ENCODE measurements at places on chromosomes 11 and 22.

DNA sequence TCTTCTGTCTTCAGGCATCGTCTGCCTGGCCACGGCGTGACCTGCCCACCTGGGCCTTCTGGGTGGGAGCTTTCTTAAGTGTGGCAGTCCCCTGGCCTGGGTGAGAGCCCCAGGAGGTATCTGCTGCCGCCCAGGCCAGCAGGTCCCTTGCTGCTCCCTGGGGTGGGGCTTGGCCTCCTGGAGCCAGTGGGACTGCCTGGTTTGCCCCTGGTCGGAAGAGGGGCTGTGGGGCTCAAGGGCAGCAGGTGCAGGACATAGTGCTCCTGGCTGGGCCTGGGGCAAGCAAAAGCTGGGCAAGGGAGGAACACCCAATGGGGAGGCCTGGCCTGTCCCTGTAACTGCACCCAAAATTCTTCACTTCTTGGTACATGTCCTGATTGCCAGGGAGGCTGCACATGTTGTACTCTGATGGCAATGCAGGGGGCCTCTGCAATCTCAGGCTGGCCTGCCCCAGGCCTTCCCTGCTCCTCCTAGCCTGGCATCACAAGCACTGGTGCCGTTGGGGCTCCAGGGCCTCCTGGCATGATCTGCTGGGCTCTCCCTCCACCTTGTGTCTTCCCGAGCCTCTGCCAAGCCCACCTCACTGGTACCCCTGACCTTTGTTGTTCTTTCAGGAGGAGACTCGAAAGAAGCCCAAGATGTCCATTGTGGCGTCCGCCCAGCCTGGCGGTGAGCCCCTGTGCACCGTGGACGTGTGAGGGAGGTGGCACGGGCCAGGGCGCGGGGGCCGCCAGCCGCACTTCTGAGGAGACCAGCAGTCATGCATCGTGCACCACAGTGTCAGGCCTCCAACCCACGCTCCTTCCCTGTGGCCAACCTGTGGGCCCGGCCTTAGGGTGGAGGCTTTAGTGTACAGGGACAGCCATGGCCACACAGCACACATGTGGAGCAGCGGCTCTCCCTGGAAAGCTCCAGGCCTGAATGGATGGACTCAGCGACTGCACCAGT lies 6.2 kb upstream of the RANBP1 start:
- no peak for DNase-seq

DNA sequence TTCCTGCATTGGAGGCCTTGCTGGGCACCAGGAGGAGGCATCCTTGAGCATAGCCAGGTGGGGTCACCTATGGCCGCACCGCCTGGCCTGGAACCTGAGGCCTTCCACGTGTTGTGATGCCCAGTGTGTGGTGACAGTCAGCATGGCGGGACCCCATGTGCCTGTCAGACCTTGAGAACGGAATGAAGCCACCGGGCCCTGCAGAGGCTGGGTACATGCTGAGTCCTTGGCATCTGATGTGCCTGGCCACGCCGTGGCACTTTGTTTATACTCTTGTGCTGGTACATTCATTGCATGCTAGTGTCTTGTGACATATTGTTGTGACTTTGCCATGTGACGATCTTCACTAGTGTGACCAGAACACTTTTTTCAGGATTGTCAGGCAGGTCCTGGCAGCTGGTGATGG lies 8.5 kb upstream of the MYO7A start:
- DNase-seq, result no peak

GRCh38 chr22:18991138-18991432 lies 55.0 kb upstream of the PRODH start:
- DNase-seq, result no peak

GRCh38 chr11:74278103-74278502 lies 33.3 kb downstream of the P4HA3 start:
- no peak for DNase-seq

DNA sequence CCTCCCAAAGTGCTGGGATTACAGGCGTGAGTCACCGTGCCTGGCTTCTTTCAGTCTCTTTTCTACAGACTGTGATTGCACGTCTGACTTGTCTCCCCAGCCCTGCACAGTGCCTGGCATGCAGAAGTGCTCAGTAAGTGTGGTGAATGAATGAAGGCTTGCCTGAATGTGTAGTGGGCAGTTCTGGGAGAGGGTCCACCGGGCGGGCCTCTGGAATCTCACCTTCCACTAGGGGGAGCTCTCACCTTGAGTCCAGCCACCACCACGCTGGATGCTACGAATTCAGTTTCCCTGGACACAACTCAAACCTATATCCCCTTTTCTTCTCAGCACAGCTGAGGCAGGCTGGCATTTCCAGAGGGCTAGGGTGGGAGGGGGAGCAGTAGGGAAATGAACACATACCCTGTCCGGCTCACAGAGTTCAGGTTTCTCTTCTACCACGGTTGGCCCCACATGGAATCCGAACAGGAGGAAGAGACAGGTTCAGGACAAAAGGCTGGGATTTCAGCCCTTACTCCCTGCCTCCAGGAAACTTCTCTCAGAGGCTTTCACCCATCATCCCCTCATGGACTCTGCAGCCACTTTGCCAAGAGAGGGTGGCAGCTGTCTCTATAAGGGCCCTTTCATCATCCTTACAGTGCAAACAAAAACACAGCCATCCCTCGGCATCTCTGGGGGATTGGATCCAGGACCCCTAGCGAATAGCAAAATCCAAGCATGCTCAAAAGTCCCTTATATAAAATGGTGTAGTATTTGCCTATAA lies 86.8 kb downstream of the NECTIN1 start:
- DNase-seq, result peak; percentile 52

DNA sequence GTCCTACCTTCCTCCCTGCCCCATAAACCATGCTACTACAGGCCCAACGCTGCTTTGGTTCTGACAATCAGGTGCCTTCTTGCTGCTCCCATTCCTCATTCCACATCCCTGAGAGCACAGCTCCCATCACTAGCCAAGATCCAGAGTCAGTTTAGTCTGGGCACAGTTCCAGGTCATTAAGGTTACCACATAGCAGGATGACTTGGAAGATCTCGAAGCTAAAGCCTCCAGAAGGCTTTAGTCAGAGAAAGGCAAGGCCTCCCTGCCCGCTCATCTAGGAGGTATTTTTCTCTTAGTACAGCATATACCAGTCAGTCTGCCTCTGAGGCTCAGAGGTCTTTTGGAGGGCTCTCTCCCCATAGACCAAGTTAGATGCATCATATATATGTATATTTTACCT lies 30.3 kb downstream of the TRIM66 start:
- DNase-seq, result no peak

DNA sequence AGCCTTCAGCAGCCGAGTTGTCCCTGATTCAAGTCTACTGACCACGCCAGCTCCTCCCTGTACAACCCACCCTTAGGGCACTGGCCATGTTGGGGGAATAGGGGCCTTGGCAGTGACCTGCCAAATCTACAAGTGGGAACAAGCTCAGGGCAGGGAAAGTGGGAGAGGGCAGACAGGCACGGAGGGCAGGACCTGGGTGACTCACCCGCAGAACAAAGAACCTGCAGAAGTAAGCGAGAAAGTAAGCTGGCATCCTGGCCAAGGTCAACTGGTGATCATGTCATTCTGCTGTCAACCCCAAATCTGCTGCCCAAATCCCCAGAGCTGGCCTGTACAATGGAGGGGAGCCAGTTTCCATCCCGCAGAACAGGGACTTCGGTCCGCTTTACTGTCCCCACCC lies 7.9 kb upstream of the SCGB1A1 start:
- DNase-seq, result no peak

- DNase-seq, result no peak
These were observed 24.3 kb upstream of the SMCO4 start for GRCh38 chr11:93567401-93567895.

DNA sequence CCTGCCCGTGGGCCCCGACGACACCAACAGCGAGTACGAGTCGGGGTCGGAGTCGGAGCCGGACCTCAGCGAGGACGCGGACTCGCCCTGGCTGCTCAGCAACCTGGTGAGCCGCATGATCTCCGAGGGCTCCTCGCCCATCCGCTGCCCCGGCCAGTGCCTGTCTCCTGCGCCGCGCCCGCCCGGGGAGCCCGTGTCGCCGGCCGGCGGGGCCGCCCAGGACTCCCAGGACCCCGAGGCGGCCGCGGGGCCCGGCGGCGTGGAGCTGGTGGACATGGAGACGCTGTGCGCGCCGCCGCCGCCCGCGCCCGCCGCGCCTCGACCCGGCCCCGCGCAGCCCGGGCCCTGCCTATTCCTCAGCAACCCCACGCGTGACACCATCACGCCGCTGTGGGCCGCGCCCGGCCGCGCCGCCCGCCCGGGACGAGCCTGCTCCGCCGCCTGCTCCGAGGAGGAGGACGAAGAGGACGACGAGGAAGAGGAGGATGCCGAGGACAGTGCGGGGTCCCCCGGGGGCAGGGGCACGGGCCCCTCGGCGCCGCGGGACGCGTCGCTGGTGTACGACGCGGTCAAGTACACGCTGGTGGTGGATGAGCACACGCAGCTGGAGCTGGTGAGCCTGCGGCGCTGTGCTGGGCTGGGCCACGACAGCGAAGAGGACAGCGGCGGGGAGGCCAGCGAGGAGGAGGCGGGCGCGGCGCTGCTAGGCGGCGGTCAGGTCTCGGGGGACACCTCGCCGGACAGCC lies 3.8 kb downstream of the MAPK8IP2 start:
- DNase-seq, result no peak

DNA sequence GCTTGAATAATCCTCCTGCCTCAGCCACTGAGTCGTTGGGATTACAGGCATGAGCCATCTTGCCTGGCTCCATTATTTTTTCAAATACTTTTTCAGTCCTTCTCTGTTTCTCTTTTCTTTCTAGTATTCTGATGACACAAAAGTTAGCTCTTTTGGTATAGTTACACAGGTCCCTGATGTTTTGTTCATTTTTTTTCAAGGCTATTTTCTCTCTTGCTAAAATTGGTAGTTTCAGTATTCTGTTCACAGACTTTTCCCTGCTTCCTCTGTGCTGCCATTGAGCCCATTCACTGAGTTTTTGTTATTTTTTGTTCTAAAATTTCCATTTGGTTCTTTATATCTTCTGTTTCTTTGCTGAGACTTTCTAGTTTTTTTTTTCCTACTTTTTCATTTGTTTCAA lies 166.5 kb downstream of the UVRAG start:
- DNase-seq, result no peak

DNA sequence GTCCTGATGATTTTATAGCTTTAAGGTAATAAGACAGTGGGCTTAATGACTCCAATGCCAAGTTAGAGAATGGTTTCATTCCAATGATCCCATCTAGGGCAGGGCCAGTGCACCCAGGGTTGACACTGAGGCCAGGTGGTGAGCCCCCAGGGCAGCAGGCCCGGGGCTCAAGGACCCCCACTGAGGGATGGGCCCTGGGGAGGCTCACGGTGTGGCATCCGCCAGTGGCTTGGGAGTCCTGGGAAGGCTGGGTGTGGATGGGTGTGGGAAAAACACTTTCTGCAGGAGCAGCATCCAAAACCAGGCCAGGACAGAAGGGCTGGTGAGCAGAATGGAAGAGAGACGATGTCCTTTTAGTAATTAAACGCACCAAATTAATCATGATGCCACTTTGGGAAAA lies 626.3 kb downstream of the TBC1D22A start:
- no peak for DNase-seq

DNA sequence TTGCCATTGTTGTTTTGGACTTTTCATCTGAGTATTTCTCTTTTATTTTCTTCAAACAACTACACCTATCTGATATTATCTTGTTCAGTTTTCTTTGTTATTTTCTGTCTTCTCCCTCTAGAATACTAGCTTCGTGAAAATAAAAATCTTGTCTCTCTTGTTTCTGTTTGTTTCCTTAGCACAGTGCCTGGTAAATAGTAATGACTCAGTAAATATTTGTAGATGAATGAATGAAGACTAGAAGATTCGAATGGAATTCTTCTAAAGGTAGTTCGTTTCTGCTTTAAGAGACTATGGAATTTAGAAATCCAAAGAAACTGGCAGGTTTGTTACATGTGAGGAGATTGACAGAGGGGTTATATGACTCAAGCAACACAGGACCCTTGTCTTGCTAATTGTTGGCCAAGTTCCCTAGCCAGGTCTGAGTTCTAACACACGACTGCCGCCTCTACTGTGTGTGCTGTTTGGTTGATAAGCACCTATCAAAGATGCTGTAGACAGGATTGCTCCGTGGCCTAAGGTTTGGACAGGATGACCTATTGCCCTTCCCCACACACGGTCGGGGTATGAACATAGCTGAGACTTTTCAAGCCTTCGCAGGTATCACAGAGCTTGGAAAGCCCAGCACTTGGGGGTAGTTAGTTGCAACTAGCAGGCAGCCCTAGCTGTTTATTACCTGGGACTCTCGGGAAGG lies 831 bp upstream of the TMEM135 start:
- no peak for DNase-seq

- peak; percentile 28 for DNase-seq
These were observed 15.6 kb downstream of the OVCH2 start for GRCh38 chr11:7690648-7691047.

GRCh38 chr11:76919887-76920746 lies 59.4 kb downstream of the ACER3 start:
- DNase-seq, result peak; percentile 90

Measured in suppressor macrophage treated with lipopolysaccharide for 4 hours (primary cell).